ENCODE measurements at places on chromosomes 7 and 10.

DNA sequence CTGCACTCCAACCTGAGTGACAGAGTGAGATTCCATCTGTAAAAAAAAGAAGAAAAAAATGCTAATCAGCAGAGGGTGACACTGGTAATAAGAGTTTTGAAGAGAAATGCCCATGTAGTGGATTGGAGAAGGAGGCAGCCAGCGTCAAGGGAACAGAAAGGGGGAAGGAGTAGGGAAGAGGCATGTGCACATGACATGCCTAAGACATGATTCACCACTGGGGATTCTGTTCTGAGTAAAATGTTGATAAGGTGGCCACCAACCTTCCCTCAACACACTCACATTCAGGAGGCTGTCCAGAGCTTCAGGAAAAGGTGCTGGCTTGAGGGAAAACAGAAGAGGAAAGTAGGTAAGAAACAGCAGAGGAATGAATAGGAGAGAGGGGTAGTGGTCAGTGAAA lies 39.9 kb downstream of the AKR1D1 start:
- no peak for DNase-seq

DNA sequence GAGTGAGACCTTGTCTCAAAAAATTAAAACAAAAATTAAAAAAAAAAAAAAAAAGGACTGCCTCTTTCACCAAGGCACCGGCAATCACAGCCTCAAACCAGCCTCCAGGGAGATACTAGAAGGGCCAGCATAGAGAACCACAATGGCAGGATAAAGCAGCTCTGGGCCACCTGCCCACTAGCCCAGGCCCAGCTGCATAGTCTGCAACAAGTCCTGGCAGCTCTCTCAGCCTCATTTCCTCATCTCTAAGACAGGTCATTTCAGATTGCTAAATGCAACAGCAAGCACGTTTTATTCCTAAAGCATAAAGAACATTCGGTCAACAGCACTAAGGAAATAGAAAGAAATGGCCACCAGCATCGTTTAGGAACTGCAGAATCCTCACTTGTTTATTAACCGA lies 28.8 kb downstream of the XPNPEP1 start:
- DNase-seq, result no peak

DNA sequence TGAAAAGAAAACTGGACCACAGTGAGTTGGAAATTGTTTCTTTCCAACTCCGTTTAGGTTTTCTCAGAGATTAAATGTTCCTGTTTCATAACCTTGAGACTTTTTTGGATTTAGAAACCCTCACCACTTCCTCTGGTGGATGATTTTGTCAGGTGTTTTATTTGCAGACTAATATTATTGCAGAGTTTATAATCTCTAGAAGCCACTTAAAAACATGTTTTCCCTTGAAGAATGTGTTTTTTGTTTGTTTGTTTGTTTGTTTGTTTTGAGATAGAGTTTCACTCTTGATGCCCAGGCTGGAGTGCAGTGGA lies 520 bp upstream of the MICU1 start:
- no peak for DNase-seq

DNA sequence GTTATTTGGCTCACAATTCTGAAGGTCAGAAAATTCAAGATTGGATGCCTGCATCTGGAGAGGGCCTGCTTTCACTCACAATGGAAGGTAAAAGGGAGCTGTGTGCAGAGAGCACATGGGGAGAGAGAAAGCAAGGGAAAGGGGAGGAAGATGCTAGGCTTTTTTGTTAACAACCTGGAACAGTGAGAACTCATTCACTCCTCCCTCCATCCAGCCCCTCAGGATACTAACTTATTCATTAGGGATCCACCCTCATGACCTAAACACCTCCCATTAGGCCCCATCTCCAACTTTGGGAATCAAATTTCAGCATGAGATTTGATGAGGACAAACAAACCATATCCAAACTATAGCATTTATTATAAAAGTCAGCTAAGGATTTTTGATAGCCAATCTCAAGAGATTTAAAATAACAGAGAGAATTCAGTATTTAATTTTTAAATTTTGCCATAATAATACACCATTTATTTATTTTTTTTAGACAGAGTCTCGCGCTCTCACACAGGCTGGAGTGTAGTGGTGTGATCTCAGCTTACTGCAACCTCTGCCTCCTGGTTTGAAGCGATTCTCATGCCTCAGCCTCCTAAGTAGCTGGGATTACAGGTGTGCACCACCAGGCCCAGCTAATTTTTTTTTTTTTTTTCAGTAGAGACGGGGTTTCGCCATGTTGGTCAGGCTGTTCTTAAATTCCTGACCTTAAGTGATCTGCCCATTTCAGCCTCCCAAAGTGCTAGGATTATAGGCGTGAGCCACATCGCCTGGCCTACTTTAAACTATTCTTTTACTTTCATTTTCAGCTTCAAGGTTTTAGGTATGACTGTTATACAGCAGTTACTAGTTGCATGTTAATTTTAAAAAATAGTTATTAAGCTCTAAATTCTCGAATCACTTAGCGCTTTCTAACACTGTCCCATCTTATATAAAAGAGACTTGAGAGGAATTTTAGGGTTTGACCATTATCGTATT lies 20.3 kb upstream of the ETV1 start:
- no peak for DNase-seq

DNA sequence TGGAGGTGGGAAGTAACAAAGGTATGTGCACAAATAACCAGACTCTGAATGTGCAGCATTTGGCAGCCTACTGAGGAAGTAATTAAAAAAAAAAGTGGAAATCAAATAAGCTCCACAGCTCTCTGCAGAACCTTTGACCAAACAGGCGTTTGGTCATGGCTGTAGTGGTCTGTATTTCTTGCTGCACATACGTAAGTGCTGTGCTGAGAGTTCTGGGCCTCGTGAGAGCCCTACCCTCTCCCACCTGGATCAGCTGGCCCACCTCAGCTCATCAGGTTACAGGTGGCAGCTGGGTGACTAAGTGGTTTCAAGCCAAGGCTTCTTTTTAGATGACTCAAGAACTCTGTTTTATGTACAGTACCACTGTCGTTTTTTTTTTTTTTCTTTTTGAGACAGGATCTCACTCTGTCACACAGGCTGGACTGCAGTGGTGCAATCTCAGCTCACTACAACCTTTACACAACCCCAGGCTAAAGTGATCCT lies 178.2 kb upstream of the KLF6 start:
- no peak for DNase-seq

- DNase-seq, result no peak
These were observed 27.2 kb downstream of the C10orf71 start for GRCh38 chr10:49325916-49326783.

GRCh38 chr7:105786520-105787470 lies 89.6 kb downstream of the ATXN7L1 start:
- no peak for DNase-seq

GRCh38 chr10:89426230-89426868 lies 12.0 kb downstream of the IFIT5 start:
- DNase-seq, result peak; percentile 30

Measured in central memory CD4-positive, alpha-beta T cell (primary cell).